Prostate gland (tissue), 2 donors: ENCODE measurements at places on chromosomes 3 and 15. TPM values are rescaled to one million over a fixed set of nuclear protein-coding genes. Genes with fewer than 3 reads are reported as not detected.

Gene CHRNA7
- total RNA-seq, result 9.3 TPM

Gene LEKR1
- total RNA-seq, result 4.4 TPM

Gene CCDC80
- 18.4 TPM for total RNA-seq

Gene LOXL1
- 22.5 TPM for total RNA-seq

Gene ZDHHC19
- 3.9 TPM for total RNA-seq

Gene NANOGP8
- 2.9 TPM for total RNA-seq

Gene TM4SF4
- not detected for total RNA-seq

Gene SLC6A6
- total RNA-seq, result 24.5 TPM

DNA sequence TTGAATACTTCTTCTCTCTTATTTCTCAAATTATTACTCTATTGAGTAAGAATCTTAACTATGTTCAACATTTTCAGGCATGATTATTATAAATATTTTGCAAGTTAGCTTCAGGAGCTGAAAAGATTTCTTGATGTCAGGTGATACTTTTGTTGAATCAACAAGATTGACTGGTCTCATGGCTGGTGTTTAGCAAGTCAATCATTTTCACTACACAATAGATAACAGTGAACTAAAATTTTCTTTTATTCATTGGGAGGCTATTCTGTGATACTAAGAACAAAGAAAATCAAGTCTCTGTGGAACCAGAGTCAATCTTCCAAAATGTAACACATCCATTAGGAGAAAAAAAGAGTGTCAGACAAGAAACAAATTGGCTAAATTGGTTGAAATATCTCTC lies 476.7 kb downstream of the CNTN3 start:
- DNase-seq, result no peak

- DNase-seq, result no peak
Observed at GRCh38 chr3:71951842-71952241, 166.9 kb upstream of the PROK2 start.

DNA sequence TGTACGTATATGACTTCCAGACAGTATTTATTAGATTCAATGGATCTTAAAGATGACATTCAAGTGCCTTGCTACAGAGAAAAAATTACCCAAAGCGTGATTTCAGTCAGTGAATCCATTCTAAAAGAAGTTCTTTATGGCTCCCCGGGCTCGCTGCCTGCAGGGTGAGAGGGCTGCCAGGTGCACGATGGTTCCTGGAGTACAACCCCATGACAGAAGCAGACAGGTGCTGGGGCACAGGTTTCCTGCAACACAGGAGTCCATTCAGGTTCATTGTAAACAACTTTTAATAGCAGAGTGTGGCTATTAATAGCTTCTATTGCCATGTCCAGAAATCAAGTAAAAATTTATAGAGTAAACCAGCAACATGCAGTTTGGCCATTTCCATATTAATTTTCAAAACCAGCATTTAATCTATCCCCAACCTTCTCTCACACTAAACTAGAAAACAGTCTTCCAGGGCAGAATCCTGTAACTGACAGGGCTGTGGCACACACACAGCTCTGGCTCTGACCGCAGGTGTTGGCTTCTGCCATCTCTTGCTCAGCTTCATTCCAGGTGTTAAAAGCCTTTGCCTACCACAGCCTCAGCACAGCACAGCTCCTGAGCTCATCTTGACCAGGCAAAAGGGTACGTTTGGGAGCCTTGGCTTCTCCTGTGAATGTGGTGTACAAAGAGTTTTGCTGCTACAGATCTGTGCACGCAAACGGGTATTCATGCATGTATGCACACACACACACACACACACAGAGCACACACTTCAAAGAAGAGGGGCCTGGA lies 185.9 kb downstream of the MEX3B start:
- DNase-seq, result peak; percentile 65

GRCh38 chr3:39748763-39749162 lies 60.6 kb upstream of the MYRIP start:
- DNase-seq, result no peak

DNA sequence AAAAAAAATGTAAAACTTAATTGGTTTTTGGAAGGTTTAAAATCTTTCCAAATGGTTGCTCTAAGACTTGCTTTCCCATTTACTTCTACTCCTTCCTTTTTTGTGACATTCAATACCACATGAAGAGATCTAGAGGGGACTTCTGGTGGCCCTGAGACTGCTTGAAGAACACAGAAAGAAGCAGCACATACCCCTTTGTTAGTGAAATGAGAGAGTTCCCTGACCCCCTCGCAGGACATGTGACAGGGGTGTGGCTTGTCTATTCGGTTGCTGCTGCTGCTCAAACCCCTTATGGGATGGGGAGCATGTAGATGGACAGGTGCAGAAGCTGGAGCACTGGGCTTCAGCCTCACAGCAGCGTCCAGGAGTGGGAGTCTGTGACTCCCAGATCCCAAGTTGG lies 71.0 kb downstream of the ZMAT3 start:
- no peak for DNase-seq

DNA sequence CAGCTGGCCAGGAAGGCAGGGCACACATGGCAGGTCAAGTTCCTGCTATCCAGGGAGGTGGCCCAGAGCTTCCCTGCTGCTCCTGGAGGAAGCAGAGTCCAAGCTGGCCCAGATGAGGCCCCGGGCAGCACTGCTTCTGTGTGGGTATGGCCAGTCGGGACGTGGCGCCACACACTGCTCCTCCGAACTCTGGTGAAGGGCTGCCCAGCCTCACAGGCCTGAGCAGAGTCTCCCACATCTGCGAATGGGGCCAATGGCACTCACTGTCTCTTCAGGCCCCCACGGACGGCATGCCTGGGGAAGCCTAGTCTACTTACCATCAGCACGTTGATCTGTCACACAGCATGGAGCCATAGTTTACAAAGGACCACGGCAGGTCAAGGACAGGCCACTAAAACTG lies 2.5 kb upstream of the PLA2G4F start:
- DNase-seq, result no peak

DNA sequence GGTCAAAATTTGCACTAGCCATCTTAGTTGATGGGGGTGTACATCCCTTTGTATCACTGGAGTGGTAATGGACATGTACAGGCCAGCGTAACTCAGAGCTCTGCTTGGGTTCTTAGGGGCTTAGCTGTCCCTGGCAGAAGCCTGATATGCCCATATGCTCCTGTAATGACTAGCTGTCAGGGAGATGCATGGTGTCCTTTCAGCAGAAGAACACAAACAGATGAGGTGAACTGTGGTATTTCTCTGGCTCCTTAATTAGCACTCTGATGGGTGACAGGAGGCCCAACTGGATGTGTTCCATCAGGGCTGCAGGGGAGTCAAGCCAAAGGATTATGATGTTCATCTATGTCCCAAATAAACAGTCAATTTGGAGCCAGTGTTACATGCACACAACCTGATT lies 774.5 kb downstream of the AGBL1 start:
- no peak for DNase-seq

GRCh38 chr3:169771497-169772304 lies 1.5 kb upstream of the MYNN start:
- DNase-seq, result peak; percentile 40

DNA sequence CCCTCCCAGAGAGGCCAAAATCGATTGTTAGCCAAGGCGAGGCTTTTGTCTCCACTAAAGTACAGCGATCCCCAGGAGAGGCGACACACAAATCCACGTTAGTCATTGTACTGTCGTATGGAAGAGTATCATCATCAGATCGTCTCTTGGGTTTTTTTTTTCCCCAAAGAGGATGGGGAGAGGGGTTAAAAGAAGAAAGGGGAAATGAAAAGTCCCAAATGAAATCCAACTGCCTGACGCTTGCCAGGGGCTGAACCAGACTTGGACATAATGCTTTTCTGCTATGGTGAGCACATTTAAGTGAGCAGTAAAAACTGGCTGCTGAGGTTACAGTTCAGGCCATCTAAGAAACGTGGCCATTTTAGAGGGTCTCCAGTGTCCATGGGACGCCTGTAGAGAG lies 37.9 kb upstream of the CTSH start:
- no peak for DNase-seq

DNA sequence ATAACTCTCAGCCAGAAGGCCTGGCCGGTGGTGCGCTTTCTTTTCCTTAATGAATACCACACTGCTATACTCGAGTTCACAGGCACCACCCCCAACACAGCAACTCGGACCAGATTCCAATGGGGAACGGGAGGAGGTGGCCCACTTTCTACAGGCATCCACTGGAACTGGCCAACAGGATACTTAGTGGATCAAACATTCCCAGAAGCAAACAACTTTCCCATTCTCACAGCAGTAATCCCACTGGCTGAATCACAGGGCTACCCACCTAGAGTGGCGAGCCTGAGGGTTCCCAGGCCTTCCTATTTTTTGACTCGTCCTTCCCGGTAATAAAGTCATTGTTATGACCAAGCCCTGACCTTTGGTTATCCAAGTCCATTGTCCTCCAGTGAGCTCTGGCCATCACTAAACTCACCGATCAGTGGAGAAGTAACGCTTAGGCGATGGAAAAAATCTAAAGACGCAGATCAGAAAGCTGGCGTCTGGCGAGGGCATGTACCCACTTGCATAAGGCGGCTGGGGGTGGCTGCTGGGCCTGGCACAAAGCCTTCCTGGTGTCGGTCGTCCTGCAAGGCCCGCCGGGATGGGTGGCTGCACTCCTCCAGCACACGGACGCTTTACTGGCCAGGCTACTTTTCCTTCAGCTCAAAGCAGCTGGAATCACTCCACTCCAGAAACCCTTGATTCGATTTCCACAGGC lies 1.2 kb downstream of the EOGT start:
- DNase-seq, result peak; percentile 81

DNA sequence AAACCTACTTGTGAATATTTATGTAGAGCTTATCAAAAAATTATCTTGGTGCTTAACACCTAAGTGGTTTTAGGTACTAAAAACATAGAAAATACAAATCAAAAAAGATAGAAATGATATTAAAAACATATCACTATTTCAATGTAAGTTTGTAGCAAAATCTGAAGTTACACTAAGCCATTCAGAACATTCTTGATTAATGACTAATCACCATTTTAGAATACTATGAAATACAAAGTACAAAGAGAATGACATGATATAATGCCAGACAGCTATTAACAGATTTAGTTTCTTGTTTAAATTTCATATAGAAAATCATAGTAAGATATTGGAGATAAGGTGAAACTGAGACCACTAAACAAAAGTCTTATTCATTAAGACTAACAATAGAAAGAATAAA lies 169.7 kb upstream of the AGTR1 start:
- no peak for DNase-seq

GRCh38 chr15:100129677-100130076 lies 212.1 kb downstream of the ADAMTS17 start:
- no peak for DNase-seq

- no peak for DNase-seq
Observed at GRCh38 chr15:52406601-52407000, 111.0 kb upstream of the MYO5C start.

DNA sequence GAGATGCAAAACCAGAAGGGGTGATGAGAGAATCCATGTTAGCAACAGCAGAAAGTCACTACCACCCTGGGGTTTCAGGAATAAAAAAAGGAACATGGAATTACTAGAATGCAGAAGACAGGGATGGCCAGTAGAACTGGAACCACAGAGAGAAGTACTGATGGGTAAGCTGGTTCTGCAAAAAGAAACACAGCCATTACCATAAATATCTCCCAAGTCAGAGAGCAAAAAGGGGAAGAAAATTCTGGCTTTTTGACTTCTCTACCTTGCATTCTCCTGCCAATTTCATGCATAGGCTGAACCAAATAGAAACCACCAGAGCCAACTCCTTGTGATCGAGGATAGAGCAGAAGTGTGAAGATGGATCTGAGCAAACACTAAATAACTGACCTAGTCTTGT lies 550.4 kb upstream of the NAALADL2 start:
- no peak for DNase-seq

DNA sequence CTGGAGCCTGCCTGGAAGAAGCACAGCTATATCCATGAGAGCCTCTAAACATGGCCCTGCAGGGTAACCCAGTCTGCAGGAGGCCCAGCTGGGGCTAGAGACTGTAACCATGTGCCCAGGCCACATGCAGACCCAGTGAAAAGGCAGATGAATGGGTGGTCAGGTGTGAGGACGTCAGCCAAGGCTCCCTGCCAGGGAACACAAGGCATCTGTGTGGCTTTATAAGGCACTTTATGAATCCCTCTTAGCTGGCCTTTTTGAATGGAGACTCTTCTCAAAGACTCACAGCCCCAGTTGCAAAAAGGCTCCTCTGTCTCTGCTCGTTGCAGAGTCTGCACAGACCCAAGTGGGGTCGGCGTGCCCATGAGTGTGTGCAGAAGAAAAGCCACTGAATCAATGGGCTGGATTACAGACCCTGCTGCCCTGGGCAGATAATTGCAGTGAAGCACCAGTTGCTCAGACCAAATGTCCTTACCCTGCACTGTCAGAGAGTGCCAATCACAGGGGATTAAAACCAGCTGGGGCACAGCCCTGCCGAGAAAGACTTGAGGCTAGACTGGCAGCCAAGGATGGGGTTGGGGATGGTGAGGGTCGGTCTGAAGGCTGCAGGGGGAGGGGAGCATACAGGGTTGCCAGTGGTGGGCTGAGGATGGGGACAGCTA lies 154.2 kb downstream of the RAB11A start:
- DNase-seq, result no peak

DNA sequence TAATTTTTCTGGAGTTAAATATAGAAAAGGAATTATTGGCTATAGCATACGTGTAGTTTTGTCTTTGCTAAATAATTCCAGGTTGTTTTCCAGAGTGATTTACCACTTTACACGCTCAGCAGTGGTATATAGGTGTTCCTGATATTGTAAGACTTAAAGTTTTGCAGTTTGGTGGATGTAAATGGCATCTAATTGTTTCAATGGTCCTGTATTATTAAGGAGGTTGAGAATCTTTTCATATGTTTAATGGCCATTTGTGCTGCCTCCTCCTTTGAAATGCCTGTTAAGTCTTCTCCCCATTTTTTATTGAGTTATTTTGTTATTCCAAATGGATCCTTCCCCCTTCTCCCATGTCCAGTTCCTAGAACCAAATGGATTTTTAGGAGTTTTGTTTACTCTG lies 26.4 kb upstream of the P4HTM start:
- DNase-seq, result no peak

GRCh38 chr15:62462721-62463120 lies 297.6 kb upstream of the C2CD4B start:
- no peak for DNase-seq

DNA sequence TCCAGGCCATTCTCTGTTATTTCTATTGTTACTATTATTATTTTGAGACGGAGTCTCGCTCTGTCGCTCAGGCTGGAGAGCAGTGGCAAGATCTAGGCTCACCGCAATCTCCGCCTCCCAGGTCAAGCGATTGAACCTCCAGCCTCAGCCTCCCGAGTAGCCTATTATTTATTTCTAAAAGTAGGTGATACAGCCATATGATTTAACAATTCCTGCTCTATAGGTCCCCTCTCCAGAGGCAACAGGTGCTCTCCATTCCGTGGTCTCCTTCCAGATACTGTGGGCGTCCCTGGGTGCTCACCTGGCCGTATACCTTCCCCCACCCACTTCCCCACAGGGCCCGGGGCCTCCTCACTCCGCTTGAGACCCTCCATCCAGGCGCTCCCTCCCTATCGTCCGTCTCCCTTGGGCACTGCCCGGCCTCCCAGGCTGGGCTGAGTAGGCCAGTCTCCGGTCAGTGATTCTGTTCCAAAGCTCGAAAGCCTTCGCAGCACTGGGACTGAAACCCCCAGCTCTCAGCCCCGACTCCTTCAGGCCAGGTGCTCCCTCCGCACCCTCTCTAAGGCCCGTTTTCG lies 708 bp upstream of the PTPN23 start:
- DNase-seq, result no peak
